ENCODE measurements at places on chromosomes 7 and 10.

GRCh38 chr7:130268463-130269317 lies 2.0 kb downstream of the CPA2 start:
- no peak for DNase-seq

- no peak for DNase-seq
These were observed 739 bp upstream of the CCDC186 start for GRCh38 chr10:114174695-114175188.

DNA sequence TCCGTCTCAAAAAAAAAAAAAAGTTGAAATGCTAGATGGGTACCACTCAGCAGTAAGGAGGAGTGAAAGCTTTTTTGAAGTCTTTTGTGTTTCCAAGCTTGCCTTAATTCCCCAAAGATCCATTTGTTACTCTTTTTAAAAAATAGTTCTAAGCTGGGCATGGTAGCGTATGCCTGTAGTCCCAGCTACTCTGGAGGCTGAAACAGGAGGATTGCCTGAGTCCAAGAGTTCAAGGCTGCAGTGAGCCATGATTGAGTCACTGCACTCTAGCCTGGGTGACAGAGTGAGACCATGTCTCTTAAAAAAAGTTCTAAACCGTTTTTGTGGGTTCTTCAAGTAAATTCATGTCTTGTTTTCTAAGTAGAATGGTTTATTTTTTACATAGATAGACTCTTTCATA lies 5.3 kb downstream of the TBC1D12 start:
- no peak for DNase-seq

GRCh38 chr7:36659172-36659516 lies 65.2 kb downstream of the AOAH start:
- DNase-seq = no peak

DNA sequence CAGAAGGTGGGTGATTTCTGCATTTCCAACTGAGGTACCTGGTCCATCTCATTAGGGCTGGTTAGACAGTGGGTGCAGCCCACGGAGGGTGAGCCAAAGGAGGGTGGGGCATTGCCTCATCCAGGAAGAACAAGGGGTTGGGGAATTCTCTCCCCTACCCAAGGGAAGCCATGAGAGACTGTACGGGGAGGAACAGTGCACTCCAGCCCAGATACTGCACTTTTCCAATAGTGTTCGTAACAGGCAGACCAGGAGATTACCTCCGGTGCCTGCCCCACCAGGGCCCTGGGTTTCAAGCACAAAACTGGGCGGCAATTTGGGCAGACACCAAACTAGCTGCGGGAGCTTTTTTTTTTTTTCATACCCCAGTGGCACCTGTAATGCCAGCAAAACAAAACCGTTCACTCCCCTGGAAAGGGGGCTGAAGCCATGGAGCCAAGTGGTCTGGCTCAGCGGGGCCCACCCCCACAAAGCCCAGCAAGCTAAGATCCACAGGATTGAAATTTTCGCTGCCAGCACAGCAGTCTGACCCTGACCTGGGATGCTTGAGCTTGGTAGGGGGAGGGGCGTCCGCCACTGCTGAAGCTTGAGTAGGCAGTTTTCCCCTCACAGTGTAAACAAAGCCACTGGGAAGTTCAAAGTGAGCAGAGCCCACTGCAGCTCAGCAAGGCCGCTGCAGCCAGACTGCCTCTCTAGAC lies 31.2 kb downstream of the ARMC10 start:
- DNase-seq = no peak

DNA sequence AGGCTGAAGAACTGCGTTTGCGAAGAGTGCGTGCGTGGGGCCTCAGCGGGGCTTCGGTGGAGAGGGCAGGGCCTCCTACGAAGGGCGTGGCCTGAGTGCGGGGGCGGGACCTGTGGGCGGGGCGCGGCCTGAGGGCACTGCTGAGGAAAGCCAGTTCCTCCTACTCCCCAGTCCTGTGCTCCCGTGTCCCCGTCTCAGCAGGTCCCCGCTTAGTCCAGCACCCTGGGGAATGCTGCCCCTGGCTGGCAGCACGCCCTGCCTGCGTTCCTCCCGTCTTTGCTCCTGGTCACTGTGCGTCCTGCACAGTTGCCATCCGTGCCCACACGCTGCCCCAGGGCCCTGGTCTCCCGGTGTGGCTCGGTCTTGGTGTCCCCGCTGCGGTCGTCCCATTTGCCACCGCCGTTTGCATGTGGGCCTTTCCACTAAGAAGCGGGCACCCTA lies 177.1 kb downstream of the ZNF248 start:
- no peak for DNase-seq

DNA sequence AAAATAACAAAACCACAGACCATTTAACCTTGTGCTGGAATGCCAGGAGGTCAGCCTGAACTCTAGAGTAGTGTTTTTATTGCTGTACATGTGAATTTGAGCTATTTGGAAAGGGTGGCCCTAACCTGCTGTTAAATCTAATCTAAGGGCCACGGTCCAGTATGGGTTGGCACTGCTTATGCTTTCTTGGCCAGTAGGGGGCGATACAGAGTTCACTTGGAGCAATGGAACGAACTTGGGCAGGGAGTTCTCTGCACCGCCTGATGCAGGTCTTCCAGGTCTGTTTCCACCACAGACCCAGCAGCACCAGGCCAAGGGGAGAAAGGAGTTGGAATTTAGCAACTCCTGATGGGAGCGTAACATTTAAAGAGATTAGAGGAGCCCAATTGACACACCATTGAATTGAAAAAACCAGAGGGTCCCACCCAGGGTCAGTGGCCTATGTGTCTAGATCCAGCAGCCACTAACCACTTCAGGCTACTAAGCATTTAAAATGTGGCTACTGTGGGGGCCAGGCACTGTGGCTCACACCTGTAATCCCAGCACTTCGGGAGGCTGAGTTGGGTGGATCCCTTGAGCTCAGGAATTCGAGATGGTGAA lies 75.7 kb upstream of the EFCAB10 start:
- DNase-seq = peak; percentile 55

DNA sequence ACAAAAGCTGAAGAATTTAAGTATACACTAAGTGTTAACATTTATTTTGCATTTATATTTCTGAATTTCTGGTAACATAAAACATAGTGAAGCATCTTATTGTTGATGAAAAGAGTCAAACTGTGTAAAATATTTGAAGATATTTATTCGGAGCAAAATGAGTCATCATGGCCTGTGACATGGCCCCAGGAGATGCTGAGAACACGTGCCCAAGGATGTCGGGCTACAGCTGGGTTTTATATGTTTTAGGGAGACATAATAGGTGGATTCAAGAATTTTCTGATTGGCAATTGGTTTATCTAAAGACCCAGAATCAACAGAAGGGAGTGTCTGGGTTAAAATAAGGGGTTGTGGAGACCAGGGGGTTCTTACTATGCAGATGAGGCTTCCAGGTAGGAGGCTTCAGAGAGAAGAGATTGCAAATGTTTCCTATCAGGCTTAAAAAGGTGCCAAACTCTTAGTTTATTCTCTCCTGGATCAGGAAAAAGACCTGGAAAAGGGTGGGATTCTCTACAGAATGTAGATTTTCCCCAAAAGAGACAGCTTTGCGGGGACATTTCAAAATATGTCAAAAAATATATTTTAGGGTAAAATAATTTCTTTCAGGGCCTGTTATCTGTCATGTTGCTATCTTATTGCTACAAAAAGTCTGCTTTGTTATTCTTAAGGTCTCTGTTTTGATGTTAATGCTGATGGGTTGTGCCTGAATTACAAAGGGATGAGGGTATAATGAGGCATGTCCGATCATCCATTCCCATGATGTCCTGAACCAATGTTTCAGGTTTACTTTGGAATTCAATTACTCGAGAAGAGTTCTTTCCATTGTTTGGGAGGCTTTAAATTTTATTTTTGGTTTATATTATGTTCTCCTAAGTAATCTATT lies 74.5 kb downstream of the VWDE start:
- DNase-seq = no peak

DNA sequence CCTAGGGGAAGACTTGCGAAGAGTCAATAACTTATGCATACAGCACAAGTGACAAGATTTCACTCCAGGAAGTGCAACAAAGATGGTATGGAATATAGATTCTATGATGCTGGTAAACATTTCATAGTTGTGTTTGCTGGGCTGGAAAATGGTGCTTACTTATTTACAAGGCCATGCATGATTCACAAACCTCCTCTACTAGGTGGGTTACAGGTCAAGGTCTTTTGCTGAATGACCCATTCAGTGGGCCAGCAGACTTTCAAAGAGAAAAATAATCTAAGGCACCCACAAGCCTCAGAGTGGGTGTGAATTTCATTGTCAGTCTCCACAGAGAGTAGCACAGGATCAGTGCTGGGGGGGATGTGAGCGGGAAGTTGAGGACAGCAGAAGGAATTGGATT lies 378.5 kb downstream of the PLXNA4 start:
- no peak for DNase-seq
